Stimulated activated CD8-positive, alpha-beta memory T cell treated with anti-CD3 and anti-CD28 coated beads, Interleukin-2, amount 100 ng/mL, for 48 hours (primary cell): ENCODE measurements at places on chromosomes 7 and 10.

- no peak for DNase-seq
Observed at GRCh38 chr7:140231771-140232491, 55.1 kb upstream of the KDM7A start.

DNA sequence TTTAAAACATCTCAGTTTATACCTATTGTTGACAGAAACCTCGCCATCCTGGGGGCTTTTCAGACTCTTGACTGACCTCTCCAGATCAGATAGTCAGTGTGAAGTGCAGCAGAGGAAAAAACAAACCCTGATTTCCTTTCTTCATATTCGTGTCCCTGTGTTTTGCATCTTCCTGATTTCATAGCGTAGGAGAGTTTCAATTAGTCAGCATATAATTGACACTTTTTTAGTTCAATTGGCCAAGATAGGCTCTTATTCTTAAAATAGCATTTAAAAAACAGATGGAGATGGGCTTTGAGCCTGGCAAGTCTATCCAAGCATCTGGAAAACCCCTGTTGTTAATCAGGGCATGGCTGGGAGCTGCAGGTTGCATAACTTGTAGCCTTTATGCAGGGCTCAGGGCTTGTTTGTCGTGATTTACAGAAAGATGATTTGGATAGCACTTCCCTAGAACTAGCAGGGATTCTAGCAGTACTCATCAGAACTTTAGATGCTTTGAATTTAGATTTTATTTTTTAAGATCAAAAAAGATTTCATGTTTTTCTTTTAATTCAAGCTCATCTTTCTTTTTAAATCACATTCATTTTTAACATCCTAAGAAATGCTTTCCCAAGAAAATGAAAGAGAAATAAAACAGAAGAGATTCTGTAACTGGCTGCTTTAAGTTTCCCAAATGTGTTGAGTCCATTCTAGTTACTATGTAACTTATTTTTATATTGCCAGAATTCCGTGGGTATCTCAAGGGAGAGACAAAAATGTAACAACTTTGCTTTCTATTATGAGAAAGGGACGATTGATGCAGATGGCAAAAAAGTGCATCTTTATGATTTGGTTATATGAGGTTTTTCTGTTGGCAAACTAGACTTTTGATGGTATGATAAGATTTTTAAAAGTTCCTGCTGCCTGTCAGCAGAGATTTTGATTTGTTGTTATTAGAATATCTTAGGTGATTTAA, 270.8 kb upstream of the FZD8 start:
- no peak for DNase-seq

GRCh38 chr7:14023838-14024237, 34.4 kb upstream of the ETV1 start:
- no peak for DNase-seq

DNA sequence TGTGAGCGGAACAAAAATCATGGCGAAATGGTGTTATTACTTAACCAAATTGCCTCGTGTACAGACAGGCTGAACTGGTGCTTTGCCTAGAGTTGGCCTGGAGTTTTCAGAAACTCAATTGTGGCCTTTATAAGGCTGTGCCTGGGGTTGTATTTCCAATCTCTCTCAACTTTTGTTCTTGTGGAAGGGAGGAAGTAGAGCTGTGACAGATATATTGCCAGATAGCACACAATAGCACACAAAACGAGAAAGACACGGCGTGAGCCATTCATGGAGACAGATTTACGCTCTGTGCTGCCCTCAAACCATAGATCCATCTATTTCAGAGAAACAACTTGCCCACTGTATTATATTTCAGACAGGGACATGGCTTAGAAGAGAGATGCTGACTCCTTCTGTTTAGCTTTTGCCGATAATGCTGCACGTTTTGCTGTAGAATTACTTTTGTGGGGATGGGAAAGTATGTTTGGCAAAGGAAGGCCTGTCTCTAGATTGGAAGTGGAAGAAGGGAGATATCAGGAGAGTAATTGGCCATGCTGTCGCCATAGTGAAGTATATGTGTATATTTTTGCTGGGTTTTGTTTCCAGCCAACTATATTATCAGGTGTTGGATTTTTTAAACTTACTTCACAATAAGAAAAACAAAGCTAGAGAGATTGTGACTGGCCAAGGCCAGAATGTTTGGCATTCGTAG, 80.4 kb downstream of the AUTS2 start:
- DNase-seq, result no peak

- DNase-seq, result no peak
Observed at GRCh38 chr7:128876127-128876526, 13.5 kb downstream of the ATP6V1F start.

- DNase-seq, result no peak
Observed at GRCh38 chr10:131846240-131847101, 54.3 kb upstream of the PPP2R2D start.

DNA sequence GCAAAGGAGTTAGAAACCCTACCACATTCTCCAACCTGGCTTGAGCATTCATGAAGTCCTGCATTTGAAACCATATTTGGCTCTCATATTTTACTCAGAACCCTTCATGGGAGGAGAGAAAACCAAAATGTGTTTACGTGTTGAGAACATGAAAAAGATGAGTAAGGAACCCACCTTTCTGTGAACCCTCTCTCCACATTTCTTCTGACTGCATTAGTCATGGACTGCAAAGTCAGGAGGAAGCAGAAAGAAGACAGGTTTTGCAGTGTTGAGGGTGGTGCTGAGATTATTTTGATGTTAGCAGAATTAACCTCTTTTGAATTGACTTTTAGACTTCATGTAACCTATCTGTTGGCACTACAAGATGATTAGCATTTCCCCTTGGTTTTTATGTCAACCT, 4.9 kb downstream of the IFIT1B start:
- no peak for DNase-seq

GRCh38 chr10:13650961-13651360, 64.2 kb downstream of the PRPF18 start:
- DNase-seq, result no peak

DNA sequence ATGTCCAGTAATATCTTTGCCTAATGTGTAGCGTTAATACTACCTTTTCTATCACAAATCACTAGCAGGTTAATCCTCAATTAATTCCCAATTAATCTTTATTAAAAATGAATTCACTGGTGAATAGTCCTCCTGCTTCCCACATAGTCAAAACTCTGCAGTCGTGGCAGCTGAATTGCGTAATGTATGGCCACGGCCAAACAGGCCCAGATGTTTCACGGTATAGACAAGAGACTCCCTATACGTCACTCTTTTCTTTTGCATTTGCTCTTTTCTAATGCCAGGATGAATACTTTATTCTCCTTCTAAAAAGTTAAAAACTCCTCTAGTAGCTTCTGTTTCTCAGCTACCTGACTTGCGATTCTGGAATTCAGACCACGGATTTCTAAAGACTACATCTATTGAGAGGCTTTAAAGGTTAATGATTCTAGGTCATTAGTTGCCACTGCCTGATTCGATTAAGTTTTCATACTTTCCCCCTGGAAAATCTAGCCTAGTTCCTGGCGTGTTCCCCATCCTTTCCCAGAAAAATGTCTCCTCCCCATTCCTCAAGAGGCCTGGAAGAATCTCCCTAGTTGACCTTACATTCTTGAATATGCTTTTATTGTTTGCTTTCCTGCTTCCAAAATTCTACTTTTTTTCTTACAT, 16.9 kb downstream of the MEOX2 start:
- no peak for DNase-seq

GRCh38 chr10:90642650-90643049, 215.2 kb downstream of the HTR7 start:
- no peak for DNase-seq

DNA sequence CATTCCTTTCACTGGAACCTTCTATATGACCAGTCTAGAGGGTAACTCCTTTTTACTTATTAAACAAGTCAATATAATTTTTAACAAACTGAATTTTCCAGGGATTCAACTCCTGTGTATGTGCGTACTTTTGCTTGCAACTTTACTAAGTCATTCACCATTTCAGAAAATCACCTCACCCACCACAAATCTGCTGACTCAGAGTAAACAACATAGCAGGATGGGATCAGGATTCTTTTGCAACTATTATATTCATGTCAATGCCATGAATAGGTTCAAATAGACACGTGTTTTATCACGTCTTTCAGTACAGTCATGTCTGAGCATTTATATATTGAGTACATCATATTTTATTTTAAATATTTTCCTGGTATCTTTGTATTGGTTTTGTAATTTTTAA, 14.5 kb downstream of the CTTNBP2 start:
- no peak for DNase-seq

DNA sequence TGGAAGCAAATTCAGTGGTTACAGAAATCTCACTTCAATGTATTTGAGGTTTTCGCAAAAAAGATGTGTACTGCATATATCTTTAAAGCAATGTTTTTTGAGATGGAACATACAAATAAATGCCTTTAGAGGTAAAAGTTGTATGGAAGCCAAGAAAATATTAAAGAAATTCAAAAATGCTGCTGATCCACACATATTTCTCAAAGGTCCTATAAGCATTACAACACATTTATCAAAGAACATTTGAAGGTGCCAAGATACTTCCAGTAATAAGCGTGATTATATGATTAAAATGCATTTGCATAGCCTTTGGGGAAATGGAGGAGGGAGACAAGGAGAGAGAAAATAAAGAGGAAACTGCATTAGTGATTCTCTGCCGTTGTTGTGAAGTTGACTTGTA, 260.1 kb downstream of the BICC1 start:
- no peak for DNase-seq

GRCh38 chr10:84542522-84543490, 214.4 kb downstream of the CCSER2 start:
- DNase-seq, result no peak

DNA sequence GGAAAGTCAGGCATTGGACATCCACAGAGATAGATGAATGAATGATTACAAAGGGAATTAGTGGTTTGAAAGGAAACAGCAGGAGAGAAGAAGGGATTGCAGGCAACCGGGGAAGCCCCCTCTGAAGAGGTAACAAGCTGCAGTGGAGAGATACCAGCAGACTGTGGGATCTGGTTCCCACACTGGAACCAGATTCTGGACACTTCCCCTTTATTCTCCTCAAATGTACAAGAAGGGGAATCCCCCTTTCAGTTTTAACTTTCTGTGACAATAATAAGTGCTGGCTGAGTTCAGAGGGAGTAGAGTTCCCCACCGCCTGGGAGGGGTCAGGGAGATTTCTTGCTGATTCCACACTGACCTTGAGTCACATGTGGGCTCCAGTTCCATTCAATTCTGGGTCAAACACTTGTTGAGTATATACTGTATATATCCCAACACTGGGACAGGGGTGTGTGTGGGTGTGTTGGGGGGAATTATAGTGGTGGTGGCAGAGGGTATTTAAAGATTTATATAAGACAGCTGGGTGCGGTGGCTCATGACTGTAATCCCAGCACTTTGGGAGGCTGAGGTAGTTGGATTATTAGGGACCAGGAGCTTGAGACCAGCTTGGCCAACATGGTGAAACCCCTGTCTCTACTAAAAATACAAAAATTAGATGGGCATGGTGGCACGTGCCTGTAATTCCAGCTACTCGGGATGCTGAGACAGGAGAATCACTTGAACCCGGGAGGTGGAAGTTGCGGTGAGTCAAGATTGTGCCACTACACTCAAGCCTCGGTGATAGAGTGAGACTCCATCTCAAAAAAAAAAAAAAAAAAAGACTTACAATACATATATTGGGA, 16.5 kb upstream of the DDIT4 start:
- no peak for DNase-seq

GRCh38 chr7:25913598-25914224, 238.3 kb upstream of the NFE2L3 start:
- no peak for DNase-seq

GRCh38 chr7:3520206-3520605, 219.2 kb downstream of the SDK1 start:
- DNase-seq, result no peak

- DNase-seq, result no peak
Observed at GRCh38 chr7:4245866-4246470, 436.1 kb upstream of the FOXK1 start.

DNA sequence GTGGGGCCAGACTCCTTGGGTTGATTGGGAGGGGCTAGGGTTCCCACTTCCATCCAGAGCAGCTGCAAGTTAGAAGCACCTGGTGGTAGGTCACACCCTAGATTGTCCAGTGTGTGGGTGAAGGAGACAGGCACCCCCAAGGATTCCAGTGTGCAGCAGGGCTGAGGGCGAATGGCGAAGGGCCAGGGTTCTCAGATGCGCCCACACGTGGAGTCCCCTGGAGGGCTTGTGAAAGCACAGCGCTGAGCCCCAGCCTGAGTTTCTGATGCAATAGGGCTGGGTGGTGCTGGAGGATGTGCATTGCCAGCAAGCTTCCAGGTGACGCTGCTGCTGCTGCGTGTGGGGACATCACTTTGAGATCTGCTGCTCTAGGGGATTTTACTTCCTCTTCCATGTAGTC, 25.4 kb downstream of the TBATA start:
- DNase-seq, result no peak

GRCh38 chr7:46256870-46257661, 336.0 kb upstream of the IGFBP3 start:
- no peak for DNase-seq

DNA sequence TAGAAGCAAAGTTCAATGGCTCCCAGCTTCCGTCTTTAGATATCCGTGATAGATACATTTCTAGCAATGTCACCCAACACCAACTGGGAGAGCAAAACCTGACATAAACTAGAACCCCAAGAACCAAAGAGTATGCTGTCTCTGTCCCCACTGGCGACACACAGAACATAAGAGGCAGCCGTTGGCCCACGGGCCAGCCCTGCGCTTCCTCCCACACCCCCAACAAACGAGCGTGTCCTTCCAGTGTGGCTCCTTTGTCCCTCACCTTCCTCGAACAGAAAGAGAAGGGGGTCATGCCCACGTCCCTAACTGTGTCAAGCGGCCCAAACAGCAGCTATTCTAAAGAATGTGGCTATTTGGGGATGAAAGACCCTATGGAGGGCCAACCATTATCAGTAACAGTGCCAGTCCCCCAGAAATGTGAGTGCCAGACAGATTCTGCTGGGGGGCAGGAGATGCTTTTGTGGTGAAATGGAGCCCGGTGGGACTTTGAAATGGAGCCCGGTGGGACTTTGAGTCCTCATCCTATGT, 171.9 kb downstream of the USP6NL start:
- no peak for DNase-seq

- DNase-seq, result no peak
Observed at GRCh38 chr7:74575083-74575784, 82.3 kb upstream of the GTF2I start.

- DNase-seq, result no peak
Observed at GRCh38 chr10:7233259-7233991, 177.4 kb downstream of the SFMBT2 start.

DNA sequence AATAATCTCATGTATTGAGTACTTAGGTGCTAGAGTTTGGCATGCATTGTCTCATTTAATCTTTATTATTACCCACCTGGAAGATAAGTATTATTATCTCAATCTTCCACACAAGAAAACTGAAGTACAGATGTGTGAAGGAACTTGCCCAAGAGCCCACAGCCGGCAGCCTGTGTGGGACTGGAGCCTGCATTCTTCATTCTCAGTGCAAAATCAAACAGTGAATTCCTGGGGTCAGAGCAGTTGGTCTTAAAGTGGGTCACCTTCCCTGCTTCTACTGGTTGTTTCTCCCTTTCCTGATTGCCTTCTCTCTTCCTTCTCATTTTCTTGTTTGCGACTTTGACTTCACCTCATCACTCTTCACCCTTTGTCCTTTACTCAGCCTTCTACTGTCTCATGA, 144.7 kb upstream of the LYZL1 start:
- no peak for DNase-seq
